ENCODE measurements at places on chromosomes 7 and 10.

DNA sequence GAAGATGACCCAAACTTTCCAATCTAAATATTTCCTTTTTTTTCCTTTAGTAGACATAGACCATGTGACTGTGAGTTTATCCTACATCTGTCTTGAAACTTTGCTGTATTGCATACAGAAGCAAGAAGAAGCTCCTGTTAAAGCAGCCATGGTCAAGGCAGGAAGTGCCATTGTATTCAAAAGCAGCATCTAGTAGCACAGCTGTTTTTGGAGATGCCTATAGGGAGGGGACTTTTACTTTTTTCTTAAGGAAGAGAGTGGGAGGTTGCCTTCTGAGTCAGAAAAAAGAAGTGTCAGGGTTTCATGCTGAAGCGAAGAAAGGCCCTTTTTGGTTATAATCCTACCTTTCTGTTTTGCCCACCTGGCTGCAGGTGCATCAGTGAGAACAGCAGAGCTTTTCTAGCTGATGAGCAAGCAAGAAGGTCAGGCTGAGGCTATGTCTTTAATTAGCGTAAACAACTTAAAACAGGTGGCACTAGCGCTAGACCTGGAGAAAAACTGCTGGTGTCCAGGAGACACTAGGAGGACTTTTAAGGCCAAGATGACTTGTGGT, 234.1 kb upstream of the AGK start:
- DNase-seq, result no peak

GRCh38 chr10:128877936-128878335, 589.1 kb upstream of the MGMT start:
- DNase-seq, result no peak

- DNase-seq, result no peak
These were observed 273.2 kb upstream of the ZNF32 start for GRCh38 chr10:43921881-43922280.

DNA sequence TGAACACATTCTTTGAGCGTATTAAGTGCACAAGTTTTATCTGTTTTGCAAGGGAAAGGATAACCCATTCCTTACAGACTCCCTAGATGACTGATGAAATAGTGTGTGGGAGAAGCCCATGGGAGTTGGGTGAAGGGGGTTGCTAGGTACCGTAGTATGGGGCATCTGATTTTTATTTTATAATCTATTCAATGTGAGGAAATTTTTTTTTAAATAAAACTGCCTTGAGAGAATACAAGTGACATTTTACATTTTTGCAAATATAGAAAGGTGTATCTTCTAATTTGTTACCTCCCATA, 1.4 kb downstream of the BTAF1 start:
- DNase-seq, result no peak

GRCh38 chr10:48247680-48248079, 26.8 kb downstream of the FRMPD2 start:
- no peak for DNase-seq

DNA sequence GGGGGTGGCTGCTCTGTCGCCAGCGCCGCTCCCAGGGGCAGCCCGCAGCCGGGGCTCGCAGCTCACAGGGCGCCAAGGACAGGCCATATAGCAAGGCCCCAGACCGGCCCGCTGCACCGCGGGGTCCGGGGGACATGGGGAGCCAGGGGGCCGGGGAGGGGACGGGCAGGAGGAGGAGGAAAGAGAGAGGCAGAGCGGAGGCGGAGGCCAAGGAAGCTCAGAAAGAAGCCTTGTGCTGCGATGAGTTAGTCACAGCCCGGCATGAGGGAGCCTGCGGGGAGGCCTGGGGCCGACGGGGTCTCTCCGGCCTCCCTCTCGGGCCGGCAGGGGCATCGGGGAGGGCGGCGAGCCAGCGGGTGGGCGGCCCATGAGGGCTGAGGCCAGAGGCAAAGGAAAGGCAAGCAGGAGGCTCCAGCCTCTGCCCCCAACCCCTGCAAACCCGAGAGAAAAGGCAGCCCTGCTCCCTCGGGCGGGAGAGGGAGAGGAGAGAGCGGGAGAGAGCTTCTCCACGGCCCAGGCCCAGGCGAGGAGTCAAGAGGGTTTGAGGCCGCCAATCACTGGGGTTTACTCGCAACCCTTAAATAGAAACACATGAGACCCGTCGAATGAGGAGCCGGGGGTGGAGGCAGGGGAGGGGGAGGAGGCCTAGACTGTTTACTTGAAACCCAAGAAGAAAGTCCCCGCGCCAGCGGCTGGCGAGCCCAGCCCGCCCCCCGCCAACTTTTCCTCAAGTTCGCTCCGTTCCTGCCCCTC, 167.9 kb downstream of the NEURL1 start:
- DNase-seq, result peak; percentile 85

DNA sequence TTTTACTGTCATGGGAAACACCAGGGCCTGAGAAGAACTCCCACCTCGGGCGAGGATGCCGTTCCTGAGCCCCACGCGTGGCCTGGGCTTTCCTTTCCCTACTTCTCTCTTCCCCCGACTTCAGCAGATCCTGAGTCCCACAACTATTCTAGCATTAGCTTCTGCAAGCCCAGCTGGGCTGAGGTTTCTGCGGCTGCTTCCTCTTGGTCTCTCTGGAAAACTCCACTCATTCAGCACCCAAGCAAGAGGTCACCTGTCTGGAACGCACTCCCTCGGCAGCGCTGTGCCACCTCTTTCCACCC, 761 bp upstream of the DOCK1 start:
- no peak for DNase-seq

- no peak for DNase-seq
These were observed 36.2 kb downstream of the SYPL1 start for GRCh38 chr7:106075937-106076336.

GRCh38 chr10:110802551-110803238, 69.0 kb upstream of the PDCD4 start:
- DNase-seq, result peak; percentile 43

DNA sequence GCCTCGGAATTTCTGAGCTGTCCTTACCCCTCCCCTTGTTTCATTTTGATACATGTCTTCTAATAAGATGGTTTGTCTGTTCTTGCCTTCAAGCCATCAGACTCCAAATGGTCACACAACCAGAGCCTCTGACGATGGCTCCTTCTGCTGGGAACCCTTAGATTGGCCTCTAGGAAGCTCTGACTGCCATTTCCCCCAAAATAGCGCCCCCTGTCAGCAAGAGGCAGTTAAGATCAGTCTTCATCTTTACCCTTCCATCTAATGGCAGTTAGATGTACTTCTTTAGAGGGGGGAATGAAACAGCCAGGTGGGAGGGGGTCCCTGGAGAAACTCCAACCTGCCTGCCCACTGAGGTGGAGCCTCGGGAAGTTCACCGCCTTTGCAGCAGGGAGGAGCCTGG, 85.8 kb upstream of the GPR22 start:
- no peak for DNase-seq

DNA sequence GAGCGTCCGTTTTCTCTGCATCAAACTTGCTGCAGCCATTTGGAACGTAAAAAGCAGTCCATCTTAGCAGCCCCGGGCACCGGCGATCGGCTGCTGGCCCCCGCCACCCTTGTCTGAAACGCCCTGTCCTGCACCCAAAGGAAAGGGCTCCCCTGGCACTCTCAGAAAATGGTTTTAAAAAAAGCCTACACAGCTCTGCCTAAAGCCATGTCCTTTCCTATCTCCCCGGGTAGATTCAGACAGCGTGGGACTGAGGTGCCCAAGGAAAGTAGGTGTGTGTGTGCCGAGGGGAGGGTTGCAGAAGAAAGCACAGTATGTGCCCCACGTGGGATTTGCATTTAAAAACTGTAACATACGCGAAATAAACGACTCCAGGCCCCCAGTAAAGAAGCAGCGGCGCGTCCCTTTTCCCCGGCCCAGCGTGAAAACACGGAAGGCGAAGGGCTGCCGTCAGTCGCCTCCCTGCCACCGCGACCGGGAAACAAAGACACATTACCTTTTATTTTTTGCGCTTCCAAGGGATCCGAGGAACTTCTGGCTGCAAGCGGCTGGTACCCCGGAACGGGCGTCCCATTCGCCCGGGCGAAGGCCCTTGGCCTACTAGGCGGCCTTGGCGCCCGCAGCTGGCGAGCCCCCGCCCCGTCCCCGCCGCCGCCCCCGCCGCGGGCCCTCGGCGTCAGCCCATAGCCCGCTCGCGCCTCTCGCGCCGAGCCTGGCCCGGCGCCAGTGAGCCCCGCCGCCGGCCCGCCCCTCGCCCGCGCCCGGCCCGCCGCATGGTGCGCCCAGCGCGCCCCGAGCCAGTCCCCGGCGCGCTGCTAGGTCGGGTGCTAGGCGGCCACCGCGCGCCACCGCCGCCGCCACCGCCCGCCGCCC, 304.6 kb downstream of the PRPF18 start:
- no peak for DNase-seq

DNA sequence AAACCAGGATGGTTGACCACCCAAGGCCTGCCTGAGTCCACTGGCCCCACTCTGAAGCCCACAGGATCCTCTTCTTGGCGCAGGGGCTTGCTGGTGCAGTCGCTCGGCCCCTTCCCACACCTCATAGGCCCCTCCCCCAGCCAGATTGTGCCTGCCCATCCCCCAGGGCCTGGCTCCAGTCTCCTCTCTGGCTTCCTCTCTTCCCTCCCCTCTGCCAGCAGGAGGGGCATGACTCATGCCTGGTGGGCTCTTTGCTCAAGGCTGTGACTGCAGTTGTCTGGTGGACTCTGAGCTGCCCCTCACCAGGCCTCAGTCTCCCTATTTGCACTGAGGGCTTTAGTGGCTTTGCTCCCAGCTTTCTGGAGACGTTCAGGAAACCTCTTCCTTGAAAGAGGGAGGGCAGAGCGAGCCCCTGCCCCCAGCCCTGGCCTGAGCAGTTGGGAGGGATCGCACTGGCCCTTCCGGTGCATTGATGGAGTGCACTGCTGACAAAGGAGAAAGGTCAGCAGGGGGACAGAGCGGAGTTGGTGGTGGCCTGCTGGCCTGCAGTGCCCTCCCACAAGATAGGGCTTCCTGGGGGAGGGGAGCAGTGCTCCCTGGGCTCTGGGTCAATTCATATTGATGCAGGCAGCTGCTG, 60.7 kb downstream of the ZMIZ1 start:
- DNase-seq, result no peak

DNA sequence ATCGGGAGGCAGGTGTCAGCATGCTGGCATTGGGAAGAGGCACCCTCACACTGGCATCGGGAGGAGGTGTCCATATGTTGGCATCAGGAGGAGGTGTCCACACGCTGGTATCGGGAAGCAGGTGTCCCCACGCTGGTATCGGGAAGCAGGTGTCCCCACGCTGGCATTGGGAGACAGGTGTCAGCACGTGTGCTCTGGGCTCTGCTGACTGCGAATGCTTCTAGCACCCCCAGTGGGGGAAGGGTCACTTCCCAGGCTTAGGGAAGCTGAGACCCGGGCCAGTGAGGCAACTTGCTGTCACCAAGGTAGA, 92.5 kb upstream of the IKZF1 start:
- DNase-seq, result no peak

DNA sequence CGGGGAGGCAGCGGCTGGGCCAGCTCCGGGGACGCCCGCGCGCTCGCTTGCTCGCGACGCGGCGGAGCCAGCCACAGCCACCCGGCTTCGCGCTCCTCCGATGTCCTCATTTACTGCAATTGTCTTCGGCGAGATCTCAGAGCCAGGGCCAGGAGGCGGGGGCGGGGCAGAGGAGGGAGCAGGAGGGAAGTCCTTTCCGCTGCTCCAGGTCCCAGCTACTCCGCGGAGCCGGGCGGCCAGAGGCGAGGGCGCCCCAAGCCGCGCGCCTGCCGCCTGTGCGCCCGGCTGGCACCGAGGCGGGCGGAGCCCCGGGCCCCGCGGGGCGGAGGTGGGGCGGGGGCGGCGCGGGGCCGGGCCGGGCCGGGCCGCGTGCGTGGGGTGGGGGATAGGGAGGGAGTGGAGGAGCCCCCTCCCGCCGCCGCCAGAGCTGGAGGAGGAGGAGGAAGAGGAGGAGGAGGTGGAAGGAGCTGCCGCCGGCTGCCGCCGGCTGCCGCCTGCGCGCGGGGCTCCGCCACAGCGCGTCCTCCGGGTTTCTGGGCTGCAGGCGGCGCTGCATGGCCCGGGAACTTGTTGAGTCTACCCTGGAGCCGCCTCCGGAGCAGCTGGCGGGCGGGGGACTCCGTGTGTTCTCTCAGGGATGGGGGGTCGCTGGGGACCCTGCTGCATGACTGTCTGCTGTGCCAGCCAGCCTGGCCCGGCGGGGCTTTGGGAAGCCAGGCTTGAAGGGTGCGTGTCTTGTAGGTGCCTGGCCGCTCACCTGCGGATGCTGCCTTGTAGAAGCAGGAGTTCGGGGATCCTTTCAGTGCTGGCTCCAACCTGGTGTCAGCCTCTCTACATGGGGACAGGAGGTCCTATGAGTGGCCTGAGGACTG, at the start of gene INSYN2A:
TSS of gene INSYN2A (minus strand) at position 310 of the 872 bp plus-strand sequence. CDS start 20,196 bp downstream, outside the sequence.
- no peak for DNase-seq

- DNase-seq, result no peak
These were observed 55.9 kb downstream of the FAM241B start for GRCh38 chr10:69685802-69686585.

GRCh38 chr7:116981939-116982338, 28.6 kb downstream of the ST7 start:
- no peak for DNase-seq

DNA sequence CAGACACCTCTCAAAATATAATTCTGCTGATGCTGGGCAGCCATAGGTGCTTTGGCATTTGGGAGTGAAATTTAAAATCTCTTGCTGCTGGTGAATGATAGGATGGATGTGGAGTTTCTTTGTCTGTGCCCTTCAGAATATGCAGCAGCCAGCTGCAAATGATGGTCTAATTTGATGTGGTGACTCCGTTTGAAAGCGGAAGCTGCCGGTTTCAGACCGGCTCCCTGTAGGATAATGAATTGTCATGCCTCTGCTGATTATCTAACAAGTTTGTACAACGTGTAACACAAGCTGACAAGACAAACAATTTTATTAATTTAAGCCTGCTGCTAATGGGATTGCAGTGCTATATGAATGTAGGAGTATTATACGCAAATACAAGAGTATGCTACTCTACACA, 103.5 kb downstream of the SND1 start:
- DNase-seq, result no peak

DNA sequence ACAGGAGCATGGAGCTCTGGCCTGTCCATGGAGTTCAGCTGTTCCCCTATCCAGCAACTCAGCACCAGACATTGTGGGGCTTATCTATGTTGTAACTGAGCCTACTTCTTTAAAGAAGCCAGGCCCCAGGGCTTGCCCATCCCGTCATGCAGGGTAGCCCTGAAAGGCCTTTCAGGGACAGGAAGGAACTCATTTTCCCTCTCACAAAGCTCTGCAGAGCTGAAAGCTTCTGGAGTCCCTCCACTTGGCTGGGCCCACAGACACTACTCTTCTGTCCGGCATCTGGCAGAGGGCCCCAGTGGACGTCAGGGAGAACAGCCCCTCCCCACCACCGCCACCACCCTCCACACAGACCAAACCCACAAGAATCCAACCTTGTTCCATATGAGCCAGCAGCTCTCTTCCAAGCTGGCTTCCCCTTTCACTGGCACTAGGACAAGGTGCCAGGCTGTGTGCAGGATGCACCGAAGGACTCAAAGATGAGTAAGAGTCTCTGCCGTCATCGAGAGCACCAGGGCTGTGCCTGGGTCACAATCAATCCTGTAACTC, 33.1 kb downstream of the DENND2A start:
- no peak for DNase-seq

DNA sequence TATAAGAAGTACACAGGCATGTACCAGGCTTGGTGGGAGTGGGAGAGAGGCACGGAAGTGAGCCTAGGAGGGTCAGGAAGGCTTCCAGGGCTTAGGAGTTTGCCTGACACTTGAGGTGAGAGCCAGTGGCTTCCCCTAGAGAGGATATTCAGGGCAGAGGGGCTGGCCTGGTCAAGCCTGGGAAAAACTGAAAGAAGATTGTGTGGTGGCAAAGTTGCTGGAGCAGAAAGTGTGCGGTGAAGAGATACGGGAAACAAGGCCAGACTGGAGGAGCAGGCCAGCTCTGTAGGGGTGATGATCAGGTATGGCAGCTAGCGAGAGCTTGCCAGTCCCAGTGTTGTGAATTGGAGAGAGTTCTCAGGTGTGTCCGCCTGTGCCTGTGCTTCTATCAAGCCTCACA, 129.9 kb downstream of the CCNY start:
- no peak for DNase-seq
